ENCODE measurements at places on chromosomes 5 and 9.
A peak's percentile ranks its signal among the peaks of the same experiment; 100 is the strongest.

DNA sequence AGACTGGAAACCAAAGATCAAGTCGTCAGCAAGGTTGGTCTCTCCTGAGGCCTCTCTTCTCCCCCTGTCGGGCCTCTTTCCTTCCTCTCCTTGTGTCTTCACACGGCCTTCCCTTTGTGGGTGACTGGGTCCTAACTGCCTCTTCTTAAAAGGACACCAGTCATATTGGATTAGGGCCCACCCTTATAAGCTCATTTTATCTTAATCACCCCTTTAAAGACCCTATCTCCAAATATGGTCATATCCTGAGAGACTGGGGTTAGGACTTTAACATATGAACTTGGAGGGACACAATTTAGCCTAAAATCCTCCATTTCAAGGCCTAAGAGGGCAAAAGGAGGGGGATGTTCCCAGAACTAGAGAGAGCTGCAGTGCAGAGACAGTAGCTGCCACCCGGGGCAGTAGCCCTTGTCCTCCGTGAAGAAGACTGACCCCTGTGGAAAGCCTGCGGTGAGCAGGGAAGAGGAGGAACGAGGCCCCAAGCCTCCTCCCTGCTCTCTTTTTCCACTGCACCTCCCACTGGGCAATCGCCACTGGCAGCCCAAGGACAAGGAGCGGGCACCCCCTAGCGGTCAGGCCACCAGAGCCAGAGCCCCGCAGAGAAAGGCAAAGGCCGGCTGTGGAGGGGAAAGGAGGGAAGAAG, 34.9 kb downstream of the CFAP90 start:
- DNase-seq: peak; percentile 83

- DNase-seq: peak; percentile 29
Measured at GRCh38 chr5:133404724-133405123, 207.6 kb downstream of the FSTL4 start.

GRCh38 chr5:1279443-1280151, 15.3 kb downstream of the TERT start:
- DNase-seq: no peak

DNA sequence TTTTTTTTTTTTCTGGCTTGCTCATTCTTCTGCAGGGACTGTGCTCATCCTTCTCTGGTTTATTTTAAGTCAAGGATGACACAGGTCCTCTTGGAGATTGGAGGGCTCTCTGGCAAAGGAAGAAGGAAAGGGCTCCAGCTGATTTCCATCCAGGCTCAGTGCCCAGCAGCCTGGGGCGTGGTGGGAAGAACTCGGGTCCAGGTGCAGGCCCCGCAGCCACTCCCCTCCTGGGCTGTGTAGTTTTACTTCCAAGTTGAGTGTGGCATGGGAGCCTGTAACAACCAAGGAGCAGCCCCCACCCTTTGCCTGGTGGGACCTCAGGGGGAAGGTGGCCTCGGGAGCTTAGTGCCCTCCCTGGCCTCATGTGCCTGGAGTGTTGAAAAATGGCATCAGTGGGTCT, 58.9 kb downstream of the ANKRD33B start:
- no peak for DNase-seq

- no peak for DNase-seq
Measured at GRCh38 chr5:18975624-18976023, 1012.4 kb downstream of the CDH18 start.

- no peak for DNase-seq
Measured at GRCh38 chr9:74958587-74958986, 5.9 kb upstream of the C9orf40 start.

DNA sequence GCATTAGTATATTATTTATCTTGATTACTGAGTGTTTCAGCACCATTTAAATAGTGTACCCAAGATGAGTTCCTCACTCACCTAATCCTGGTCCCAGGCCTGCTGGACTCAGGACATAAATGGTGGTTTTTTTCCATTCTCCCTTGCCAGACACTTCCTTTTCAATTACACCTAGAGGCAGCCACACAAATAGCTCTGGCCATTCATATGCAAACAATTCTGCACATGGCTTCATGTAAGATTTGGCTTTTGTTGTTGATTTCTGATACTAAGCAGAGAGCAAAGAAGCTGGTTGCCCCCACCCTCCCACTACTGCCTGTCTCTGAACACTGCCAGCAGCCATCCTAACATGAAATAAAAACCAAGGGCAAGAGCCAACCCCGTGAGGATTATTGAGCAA, 180.4 kb downstream of the SEMA5A start:
- DNase-seq: no peak

GRCh38 chr5:77449981-77450380, 42.1 kb downstream of the WDR41 start:
- peak; percentile 31 for DNase-seq

DNA sequence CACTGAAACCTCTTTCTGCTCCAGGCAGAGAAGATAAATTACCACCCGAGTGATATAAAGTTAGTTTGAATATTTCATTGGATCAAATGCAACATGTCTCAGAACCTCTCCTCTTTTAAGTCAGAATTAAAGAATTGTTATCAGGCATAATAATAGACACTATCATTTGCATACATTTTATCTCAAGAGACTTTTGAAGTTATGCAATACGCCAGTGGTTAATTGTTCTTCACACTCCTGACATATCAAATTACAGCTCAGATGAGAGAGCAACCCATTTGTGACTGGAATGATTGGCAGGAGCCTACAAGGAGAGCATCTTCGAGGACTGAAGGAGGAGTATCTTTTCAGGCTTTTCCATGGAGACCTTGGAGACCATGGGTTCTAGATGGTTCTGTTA, 452.2 kb downstream of the KDM4C start:
- no peak for DNase-seq

GRCh38 chr5:4659851-4660250, 480.3 kb upstream of the ADAMTS16 start:
- no peak for DNase-seq

- DNase-seq: no peak
Measured at GRCh38 chr5:172633403-172633970, 7.6 kb upstream of the NEURL1B start.

DNA sequence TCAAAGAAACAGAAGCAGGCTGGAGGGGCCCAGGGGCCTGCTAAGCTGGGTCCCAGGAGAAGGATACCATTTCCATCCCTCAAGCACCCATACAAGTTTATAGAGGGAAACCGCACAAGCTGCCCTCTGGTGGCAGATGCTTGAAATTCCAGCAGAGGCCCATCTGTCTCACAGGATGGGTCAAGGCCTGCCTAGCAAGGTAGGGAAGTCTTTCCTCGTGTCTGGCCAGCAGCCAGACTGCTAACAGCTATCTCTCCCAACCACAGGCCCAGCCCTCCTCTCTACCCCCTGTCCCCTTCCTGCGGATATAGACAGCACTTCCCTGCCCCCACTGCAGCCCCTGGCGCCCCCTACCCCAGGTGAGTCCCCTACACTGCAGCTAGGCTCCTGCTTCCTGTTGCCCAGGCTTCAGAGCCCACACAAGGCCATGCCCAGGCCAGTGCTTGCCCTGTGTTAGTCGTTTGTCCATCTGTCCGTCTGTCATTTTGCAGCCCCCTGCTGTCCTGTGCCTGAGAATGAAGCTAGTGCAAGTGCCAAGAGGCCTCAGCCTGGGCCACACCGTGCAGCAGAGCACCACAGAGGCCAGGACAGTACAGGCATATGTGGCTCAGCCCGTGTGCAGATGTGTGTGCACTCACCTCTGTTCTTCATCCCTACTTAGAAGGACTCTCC, 26.2 kb downstream of the TCF7 start:
- peak; percentile 82 for DNase-seq

- DNase-seq: no peak
Measured at GRCh38 chr5:172380301-172380986, 73.9 kb downstream of the SH3PXD2B start.

GRCh38 chr9:81472701-81473100, 216.6 kb downstream of the TLE1 start:
- no peak for DNase-seq

DNA sequence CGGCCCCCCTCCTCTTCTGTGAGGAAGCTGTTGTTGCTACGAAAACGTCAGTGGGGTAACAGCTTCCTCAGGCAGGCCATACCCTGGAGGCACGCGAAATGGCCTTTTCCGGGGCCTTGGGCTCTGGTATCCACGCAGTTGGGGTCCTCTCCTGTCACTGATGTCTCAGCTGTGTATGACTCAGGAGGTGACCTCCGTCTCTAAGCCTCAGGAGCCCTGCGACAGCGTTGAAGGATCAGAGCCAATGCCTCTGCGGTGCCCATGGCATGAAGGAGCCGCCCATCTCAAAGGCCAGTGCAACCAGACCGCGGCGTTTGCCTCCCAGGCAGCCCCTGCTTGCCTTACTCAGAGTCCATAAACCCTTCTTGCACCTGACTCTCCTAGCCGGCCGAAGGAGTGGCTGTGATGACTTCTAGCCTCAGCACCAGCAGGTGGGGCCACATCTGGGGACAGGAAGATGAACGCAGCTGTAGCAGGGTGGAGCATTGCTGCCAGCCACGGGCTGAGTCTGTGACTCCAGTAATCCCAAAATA, 1.0 kb upstream of the MXD3 start:
- peak; percentile 39 for DNase-seq

DNA sequence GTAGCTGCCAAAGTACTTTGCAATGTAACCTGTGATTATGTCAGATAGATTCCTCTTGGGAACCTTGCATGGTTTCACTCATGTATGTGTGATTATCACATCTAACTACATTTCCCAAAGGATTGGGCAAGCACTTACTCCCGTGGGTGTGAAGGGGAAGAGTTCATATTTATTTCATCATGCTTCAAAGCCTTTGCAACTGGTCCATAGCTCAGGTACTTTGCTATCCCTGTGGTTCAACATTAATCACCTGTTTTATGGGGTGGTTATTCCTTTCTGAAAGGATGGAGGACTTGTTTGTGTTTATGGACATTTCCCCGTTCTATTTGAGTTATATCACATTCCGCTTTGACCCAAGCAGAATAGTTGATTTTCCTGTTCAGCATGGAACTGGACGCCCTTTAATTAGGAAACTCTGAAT, 13.6 kb upstream of the ERMP1 start:
- peak; percentile 74 for DNase-seq

DNA sequence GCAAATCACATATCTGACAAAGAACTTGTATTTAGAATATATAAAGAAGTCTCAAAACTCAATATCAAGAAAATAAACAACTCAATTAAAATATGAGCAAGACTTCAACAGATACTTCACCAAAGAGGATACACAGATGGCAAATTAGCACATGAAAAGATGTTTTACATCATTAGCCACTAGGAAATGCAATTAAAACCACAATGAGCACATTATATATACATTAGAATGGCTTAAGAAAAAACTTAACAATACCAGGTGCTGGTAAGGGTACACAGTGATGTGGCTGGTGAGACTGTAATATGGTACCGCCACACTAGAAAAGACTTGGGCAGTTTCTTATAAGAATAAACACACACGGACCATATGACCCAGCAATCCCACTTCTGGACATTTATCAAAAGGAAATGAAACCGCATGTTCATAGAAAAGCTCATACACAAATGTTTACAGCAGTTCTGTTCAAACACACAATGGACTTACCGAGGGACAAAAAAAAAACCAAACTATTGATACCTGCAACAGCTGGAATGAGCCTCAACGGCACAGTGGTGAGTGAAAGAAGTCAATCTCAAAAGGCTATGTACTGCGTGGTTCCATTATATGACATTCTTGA, 27.6 kb downstream of the SEMA4D start:
- DNase-seq: no peak

GRCh38 chr5:24059006-24059405, 551.6 kb downstream of the PRDM9 start:
- DNase-seq: no peak

- no peak for DNase-seq
Measured at GRCh38 chr5:88518131-88519016, 249.7 kb upstream of the TMEM161B start.

DNA sequence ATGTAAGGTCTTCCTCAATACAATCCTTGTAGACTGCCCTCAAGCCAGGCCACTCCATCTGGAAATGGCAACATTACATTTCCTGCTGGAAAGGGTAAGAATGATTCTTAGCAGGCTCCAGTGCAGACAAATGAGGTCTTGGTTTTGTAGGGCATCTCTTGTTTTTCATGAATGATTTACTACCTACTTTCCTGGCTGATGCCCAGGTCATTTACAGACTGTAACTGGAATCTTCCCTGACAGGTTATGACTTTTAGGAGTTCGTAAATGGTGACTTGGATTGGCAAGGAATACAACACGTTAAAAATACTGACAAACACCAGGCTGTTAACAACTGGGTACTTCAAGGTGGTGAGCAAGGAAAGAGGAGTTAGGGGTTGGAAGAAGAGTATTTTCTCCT, 510.5 kb upstream of the TNC start:
- no peak for DNase-seq

DNA sequence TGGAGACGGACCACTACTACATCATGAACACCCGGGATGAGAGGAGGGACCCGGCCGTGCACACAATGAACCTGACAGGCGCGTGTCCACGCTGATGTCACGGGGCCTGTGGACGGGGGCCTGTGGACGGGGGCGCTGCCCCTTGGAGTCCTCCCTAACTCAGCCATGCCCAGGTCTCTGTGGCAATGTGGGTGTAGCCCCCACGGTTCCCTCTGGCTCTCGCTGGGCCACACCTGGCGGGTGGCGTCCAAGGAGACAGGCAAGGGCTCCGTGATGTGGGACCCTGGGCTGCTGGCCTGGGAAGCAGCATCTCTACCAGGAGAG, 22.1 kb downstream of the PAEP start:
- no peak for DNase-seq

GRCh38 chr5:177372910-177373309, 11.3 kb upstream of the SLC34A1 start:
- no peak for DNase-seq

- DNase-seq: peak; percentile 44
Measured at GRCh38 chr5:14665101-14665822, 744 bp downstream of the OTULIN start.

DNA sequence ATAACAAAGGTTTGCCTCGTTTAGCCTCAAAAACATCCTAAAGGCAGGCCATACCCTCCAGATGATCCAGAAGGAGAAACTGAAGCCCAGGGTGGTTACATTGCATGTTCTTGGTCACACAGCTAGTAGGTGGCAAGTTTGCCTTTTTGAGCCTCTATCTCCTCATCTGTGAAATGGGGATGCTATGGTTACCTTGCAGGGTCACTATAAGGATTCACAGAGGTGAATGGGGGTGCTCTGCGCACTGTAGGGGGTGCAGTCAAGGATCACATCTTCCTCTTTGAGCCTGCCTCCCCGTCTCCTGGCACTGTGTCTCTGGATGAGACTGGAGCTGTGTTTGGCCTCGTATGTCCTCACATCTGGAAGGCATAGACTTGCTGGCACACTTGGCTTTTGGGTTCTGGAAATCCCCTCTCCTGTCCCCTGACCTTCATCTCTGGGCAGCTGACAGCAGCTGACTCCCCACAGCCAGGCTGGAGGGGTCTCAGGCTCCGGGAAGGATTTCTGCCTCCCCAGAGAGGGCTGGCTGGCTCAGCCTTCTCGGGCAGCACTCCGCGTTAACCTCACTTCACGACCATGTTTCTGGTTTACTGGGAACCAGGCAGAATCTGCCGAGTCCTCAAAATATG, 167.7 kb downstream of the RGS3 start:
- DNase-seq: peak; percentile 44

Data from suppressor macrophage treated with lipopolysaccharide for 1 hour (primary cell).